ENCODE measurements at places on chromosomes 12 and 14.

DNA sequence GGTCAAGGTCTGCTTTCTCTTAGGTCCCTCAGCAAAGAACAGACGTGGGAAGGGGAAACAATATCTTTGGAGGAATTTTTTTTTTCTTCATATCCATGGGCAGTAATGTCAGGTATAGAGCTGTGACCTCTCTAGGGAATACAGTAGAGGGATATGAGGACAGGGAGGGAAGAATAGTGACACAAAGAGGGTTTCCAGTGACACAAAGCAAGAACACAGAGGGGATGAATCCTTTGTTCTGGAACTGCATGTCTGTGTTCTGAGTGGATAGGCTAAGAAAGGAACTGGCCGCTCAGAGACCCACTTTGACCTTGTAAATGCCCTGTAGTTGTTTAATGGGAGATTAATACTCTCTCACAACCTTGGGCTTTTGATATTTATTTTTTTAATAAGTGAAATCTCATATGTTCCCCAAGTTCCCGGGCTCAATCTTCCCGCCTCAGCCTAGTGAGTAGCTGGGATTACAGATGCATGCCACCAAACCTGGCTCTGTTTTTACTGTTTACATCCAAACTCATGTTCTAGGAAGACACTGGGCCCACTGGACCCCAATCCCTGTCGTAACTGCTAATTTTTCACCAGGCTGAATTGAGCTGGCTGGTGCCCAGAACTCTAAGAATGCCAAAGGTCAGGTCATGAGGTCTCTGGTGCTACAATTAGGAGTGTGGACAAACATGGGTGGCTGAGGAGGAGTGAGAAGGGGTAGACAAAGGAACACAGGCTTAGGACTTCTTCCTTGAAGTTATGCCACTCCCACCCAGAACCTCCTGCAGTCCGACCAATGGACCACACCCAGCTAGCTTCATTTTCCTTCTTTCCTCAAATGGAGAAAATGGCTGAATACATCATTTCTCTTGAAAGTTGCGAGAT lies 9.1 kb upstream of the PLEKHH1 start:
- DNase-seq: no peak

- DNase-seq: no peak
Observed at GRCh38 chr12:1924996-1925683, 6.7 kb upstream of the CACNA2D4 start.

- DNase-seq: no peak
Observed at GRCh38 chr14:98444077-98444476, 827.9 kb downstream of the BCL11B start.

DNA sequence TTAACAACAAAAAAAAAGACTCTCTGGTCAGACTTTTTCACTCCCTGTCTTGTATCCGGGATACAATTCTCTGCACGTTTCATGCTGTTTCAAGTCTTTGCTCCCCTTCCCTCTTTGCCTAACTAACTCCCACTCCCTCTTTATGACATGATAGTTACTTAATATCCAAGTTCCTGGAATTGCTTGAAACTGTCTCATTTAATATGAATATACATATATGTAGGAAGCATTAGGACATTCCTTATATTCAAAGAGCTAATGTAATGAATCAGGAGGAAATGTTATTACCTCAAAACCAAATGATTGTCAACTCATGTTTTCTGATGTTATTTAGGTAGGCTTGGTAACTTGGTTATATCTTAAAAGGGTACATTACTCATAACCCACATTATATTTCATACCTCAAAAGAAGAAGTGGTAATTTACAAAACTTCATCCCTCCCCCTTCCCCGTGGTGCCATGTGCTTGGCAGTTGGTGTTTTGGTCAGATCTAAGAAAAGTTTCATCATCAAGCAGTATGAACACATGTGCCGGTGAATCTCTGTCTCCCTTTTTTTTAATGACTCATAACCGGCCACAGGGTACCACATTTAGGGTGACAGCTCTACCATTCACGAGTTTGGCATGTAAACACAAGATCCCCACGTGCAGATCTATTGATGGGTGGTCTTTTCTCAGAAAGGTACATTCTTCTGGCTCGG lies 56.5 kb downstream of the HCAR2 start:
- DNase-seq: peak; percentile 64

- DNase-seq: no peak
Observed at GRCh38 chr14:94572637-94573303, 8.5 kb upstream of the SERPINA5 start.

- DNase-seq: peak; percentile 43
Observed at GRCh38 chr12:12560587-12561370, 1.9 kb downstream of the DUSP16 start.

- DNase-seq: no peak
Observed at GRCh38 chr14:23984891-23985602, 3.7 kb upstream of the DHRS4L2 start.

- DNase-seq: no peak
Observed at GRCh38 chr12:7137908-7138307, 7.7 kb downstream of the CLSTN3 start.

- no peak for DNase-seq
Observed at GRCh38 chr12:92608151-92609091, 94.4 kb upstream of the PLEKHG7 start.

DNA sequence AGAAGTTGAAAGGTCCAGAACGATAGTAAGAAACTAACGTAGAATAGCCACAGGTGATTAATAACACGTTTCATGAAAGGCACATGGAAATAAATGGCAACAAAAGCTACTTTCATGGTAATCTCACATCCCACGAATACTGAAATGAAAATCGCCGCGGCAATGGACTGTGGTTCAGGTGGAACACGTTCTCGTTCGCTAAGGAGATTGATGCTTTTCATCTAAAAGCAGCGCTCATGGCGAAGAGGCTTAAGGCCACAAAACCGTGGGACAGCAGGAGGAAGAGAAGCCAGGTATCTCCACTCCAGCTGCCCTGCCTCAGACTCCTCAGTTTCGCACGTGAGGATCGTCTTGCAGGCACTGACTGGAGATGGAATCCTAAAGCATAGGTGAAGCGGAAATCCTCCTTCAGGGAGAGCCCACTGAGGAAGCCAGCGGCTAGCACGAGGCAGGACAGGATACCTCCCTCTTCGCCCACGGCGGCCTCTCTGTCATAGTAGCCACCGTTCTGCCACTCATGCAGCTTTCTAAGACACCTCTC lies 696 bp upstream of the GPHN start:
- no peak for DNase-seq

DNA sequence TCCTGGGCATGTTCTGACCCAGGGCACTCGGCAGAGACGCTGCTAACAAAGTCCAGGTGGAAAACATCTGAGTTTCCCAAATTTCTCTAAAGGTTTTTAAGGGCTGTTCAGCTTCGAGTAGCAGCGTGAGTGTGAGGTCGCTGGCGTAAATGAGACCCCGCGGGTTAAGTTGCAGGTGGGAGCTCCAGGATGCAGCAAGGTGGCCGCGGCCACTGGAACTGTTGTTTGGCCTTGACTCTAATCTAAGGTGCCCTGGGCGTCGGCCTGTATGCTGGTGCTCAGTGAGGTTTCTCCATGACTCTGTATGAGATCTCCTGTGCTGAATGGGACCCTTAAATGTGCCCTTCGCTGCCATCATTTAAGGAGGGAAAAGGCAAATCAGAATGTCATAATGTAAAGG lies 50.7 kb downstream of the ELK3 start:
- no peak for DNase-seq

DNA sequence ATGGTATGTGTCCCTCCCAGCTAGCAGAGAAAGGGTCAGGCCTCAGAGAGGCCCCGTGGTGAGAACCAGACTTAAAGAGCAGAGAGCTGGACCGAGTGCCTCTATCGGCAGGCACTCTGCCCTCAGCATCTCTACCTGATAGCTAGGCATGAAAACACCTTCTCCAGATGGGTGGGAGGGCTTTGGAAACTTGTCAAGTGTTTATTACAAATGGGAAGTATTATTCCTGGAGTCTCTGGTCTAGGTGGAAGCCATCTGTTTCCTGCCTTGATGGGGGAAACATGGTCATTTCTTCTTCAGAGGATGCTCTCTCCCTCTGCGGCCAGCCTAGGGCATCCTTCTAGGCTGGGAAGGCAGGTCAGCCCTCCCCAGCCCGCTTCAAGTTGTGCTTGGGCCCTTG lies 2.3 kb downstream of the TMEM63C start:
- DNase-seq: no peak

DNA sequence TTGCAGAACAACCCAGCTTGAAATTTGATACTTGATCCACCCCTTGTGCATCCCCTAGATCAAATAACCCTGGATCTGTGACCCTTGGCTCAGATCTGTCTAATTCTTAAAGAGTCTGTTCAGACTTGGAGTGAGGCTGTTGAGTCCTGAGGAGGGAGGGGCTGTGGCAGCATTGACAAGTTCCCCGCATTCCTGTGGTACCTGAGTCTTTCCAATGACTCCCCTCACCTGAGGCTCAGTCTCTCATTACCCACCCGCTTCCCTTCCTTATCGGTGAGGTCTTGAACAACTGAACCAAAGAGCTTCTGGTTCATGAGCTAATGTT lies 16.1 kb upstream of the HDAC7 start:
- no peak for DNase-seq

- DNase-seq: no peak
Observed at GRCh38 chr12:84704856-84705255, 207.7 kb downstream of the SLC6A15 start.

GRCh38 chr12:93025145-93026103 lies 96.3 kb upstream of the EEA1 start:
- no peak for DNase-seq

DNA sequence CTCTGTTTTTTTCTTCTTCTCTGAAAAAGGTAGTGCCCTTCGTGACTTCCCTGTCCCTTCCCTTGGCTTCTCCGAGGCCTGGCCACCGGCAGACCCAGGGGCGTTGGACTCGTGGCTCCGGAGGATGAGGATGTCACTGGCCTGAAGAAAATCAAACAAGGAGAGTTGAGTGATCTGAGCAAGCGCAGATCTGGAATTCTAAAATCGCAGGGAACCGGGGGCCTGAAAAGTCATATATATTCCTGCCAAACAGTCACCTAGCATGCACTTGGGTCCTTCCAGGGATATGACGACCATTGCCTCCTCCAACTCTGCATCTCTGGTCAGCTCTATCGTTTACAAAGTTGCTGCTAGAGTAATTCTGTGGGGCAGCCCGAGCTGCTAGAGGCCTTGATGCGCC lies 5.2 kb upstream of the PNMA1 start:
- DNase-seq: no peak

Measured in stimulated activated CD8-positive, alpha-beta memory T cell treated with anti-CD3 and anti-CD28 coated beads, Interleukin-7, amount 100 ng/mL, for 4 hours (primary cell).